Renal cortex interstitium (tissue), 15 donors: ENCODE measurements at places on chromosomes 12 and 14.

- DNase-seq = no peak
Measured at GRCh38 chr12:1206118-1206734, 215.2 kb downstream of the ERC1 start.

- DNase-seq = no peak
Measured at GRCh38 chr14:60622210-60622916, 26.9 kb downstream of the SIX1 start.

- DNase-seq = no peak
Measured at GRCh38 chr12:53133722-53134121, 30.4 kb downstream of the SOAT2 start.

- peak; percentile 33 for DNase-seq
Measured at GRCh38 chr14:76012354-76012753, 26.8 kb downstream of the IFT43 start.

DNA sequence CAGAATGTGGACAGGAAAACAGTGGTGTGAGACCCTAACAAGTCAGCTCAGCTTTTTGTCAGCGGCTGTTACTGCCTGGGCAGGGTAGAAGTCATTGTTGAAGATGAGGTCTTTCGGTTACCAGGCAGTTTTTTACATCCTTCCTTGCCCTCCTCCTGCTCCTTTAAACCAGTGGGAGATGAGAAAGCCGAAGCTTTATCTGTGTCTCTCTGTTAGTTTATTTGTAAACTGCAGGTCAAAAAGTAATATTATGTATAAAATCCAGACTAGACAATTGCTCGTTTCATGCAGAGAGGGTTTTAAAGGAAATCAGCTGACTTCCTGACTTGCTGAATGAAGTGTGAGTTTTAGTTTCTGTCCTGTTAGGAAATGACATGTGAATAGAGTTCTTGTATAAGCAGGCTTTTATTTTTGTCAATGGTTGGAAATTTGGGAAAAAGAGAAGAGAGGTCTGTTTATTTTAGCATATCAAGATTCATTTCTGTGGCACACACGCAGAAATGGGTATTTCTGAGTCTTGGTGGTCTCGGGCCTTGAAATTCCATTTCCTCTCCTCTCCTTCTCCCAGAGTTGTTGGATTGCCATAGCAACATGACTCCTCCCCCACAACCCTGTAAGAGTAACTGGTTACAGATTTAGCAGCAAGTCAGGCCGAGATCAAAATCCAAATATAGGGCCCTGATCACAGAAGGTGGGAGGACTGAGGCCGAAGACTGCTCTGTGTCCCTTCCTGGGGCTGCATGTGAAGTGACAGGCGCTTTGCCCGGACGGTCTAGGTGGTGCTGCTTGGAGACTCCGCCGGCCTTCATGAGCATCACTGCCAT is 60.8 kb downstream of the SAMD4A start:
- DNase-seq = peak; percentile 64

- no peak for DNase-seq
Measured at GRCh38 chr12:113766131-113766878, 199.8 kb downstream of the RBM19 start.

DNA sequence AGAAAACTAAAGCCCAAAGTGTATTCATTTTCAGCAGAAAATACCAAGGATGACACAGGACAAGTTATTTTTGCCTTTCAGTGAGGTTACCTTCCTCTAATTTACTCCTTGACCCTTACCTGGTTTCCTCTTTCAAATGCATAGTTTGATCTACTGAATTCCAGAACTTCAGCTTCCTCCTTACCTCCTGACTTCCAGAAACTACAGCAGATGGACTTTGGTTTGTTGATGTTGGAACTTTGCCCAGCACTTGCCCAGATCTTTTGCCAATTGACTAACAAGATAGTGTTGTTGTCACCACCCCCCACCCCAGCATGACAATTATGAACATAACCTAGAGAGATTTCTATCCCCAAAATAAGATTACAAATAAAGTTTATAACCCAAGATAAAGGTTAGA is 63.2 kb downstream of the NAV3 start:
- peak; percentile 13 for DNase-seq
